ENCODE measurements at places on chromosomes 3 and 15.

DNA sequence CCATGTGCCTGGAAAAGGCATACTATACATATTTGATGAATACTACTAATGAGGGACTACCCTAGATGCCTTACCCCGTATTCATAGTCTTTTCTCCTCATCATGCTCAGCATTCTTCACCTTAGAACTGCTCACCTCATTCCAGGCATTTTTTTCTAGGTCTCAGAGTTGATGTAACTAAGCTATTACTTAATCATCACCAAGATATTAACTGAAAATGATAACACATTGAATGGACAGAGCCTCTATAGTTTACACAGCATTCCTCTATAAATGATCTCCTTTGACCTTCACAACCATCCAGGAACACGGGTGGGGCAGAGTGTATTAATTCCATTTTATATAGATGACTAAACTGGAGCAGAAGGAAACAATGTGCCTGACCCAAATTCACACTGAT, 174.1 kb upstream of the DPH6 start:
- no peak for DNase-seq

- no peak for DNase-seq
Observed at GRCh38 chr3:21524133-21524532, 226.9 kb downstream of the ZNF385D start.

GRCh38 chr3:127787571-127788365, 34.5 kb downstream of the MGLL start:
- DNase-seq: no peak

- DNase-seq: no peak
Observed at GRCh38 chr15:101579631-101580163, 72.5 kb downstream of the TM2D3 start.

GRCh38 chr3:56025326-56025725, 442.9 kb downstream of the ERC2 start:
- DNase-seq: no peak

GRCh38 chr15:67108122-67108961, 42.9 kb downstream of the SMAD3 start:
- no peak for DNase-seq

Measured in endodermal cell (in vitro differentiated cells).